ENCODE measurements at places on chromosomes 2 and 18.

- no peak for DNase-seq
Observed at GRCh38 chr2:98541489-98541888, 66.8 kb downstream of the COA5 start.

- DNase-seq = no peak
Observed at GRCh38 chr2:105750735-105751134, 6.0 kb downstream of the NCK2 start.

GRCh38 chr2:7930800-7931635 lies 750.8 kb upstream of the ID2 start:
- peak; percentile 61 for DNase-seq

DNA sequence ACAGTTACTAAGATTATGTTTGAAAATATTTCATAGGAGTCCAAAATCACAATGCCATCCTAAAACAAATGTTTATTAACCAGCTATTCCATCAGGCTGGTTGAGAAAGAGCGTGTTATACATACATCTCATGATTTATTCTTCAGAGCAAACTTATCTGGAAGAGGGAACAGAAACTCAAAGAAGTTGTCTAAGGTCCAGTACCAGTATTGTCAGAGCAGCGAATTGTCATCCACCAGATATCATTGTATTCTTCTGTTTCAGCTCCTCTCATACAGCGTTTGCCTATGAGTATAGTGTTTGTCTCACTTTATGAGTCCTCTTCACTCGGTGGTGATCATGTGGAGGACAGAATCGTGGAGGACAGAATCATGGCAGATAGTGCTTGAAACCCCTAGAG lies 238.2 kb downstream of the OSR1 start:
- DNase-seq = no peak

DNA sequence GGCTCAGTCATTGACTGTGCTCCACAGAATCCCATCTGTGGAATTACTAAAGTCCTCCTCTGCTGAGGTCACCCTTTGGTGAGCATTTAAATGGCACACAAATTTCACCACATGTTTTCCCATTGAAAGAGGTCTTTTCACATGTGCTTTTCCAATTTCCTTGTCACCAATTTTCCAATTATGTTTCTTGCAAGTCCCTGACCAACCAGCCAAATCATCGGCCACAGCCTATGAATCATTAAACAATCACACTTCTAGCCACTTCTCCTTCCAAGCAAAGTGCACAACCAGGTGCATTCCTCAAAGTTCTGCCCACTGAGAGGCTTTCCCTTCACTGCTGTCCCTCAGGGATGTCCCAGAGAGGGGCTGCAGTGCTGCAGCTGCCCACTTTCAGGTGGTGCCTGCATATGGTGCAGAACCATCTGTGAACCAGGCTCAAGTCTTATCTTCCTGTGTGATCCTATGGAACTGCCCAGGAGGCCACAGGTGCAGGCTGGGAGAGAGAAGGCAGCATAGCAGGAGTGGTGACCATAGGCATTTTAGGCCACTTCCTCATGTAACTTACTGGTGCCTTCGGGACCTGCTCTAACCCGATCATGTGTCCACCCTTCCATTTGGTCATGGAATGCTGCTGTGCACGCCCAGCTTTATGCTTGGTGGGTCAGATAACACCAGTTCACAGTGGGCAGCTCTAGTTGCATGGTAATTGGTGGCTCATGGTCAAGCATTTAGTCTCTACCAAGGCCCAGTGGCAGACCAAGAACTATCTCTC lies 153.0 kb downstream of the SEPTIN10 start:
- DNase-seq = no peak

- DNase-seq = no peak
Observed at GRCh38 chr2:172408143-172408766, 19.1 kb upstream of the ITGA6 start.

- DNase-seq = no peak
Observed at GRCh38 chr2:68971591-68972231, 2.7 kb upstream of the GKN1 start.

Measured in ovary (tissue), 10 donors.